ENCODE measurements at places on chromosomes 16 and 17.

DNA sequence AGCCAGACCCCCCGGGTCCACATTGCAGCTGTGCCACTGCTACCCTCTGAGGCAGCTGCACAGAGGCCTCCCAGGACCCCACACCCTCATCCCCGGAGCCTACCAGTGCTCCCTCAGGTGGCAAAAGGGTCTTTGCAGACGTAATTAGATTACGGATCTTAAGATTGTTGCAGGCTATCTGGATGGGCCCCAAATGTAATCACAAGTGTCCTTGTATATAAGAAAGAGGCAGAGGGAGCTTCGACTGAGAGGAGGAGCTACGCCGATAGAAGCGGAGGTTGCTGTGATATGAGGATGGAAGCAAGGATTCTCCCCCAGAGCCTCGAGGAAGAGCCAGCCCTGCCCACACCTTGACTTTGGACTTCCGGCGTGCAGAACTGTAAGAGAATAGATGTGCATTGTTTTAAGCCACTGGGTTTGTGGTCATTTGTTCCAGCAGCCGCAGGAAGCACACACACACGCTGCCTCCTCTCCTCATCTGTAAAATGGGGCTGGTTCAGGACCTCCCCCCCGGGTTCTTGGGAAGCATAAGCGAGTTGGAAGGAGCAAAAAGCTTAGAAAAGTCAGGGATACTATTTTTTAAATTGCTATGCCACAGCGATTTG, 10.5 kb upstream of the RAI1 start:
- no peak for DNase-seq

DNA sequence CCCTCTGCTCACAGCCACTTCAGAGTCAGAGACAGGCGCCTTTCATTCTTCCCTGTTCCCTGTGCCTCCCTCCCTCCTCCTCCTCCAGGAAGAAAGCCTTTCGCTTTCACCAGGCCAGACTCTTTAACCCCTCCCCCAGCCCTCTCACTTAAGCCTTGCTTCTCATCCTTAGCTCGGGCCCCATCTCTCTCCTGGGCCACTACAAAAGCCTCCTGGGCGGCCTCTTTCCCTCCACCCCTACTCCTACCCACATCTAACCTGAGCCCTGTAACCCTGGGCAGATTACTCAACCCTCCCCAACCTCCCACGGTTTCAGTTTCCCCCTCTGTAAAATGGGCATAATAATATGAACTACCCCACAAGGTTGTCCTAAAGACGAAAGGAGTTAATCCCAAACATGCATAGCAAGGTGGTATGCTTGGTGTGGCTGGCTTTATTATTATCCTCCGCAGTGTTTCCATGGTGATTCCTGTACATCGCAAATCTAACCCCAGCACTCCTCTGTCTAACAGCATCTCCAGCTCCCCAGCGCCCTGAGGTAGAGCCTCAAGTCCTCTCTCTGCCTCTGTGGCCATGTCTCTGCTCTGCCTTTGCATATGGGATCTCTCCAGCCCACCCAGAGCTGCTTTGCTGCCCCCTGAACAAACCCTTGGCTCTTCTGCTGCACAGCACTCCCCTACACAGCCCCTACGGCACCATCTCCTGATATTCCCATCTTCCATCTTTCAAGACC, 17.7 kb downstream of the PIMREG start:
- DNase-seq, result no peak

DNA sequence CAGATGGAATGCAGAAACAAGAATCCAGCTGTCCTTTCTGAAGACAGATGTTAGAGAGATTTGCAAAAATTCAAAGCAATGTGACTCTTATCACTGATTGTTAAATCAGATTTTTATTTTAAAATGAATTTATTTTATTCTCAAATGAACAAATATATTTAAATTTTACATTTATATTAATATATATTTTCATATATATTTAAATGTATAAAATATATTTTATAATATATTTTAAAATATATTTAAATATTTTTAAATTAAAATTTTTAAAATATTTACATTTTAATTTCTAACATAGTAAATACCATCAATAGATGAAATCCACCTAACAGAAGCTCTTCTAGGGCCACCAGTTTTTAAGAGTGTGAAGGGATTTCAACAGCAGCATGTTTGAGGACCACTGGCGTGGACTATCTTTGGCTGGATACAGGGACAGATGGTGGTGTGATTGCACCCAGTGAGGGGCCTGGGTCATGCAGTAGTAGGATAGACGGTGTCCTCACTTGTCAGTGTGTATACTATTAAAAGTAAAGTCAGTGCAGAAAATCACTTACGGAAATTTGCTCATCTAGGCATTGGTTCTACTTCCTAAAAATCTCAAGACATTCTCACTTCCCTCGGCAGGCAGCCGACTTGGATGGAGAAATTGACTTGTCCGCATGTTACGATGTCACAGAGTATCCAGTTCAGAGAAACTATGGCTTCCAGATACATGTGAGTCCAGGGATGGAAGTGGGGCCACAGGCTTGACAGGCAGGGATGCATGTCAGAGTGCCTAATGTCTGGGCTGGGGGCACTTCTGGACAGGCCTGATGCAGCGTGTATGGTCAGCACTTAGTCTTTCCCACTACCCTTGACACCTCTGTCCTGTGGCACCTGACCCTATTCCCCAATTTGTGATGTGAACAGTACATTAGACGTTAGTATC, 56.3 kb downstream of the PLD6 start:
- DNase-seq, result no peak

- DNase-seq, result no peak
Observed at GRCh38 chr17:81683208-81683583, 401 bp downstream of the ARL16 start.

GRCh38 chr17:1512351-1512750, 4.1 kb downstream of the INPP5K start:
- no peak for DNase-seq

GRCh38 chr16:51839727-51840462, 688.8 kb upstream of the SALL1 start:
- DNase-seq, result no peak

DNA sequence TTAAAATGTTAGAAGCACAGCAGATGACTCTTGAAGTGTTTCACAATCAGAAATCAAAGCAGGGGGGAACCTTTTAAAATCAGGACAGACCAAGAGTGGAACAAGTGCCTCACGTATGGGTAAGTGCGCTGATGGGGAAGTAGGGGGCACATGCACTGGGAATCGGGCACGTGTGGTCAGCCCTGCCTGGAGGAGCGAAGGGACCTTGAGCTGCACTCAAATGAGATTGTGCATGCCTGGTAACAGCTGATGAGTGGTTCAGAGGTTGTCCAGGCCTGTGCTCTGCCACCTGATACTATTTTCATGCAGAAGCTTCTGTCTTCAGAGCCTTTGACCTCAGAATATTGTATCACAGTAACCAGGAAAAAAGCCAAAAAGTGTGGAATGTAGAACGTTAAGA, 13.7 kb upstream of the XYLT2 start:
- no peak for DNase-seq

- no peak for DNase-seq
Observed at GRCh38 chr17:58330997-58331814, 2.6 kb upstream of the TSPOAP1 start.

- DNase-seq, result peak; percentile 57
Observed at GRCh38 chr16:83899272-83899897, 470 bp downstream of the MLYCD start.

DNA sequence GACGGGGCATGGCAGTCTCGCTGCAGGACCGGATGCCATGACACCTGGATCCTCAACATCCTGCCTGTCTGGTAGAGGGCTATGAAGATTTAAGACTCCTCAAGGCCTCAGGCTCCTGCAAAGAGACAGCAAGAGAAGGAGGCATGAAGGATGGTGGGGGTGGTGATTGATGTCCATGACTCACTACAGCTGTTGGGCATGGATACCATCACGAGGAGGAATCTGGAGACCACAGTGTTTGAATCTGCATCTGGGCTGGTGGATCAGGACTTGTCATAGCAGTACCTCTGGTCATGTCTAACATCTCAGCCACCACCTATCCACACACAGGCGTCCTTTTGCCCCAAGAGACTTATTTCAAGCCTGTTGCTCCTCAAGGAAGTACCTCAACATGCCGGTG, 50.2 kb upstream of the WSCD1 start:
- no peak for DNase-seq

DNA sequence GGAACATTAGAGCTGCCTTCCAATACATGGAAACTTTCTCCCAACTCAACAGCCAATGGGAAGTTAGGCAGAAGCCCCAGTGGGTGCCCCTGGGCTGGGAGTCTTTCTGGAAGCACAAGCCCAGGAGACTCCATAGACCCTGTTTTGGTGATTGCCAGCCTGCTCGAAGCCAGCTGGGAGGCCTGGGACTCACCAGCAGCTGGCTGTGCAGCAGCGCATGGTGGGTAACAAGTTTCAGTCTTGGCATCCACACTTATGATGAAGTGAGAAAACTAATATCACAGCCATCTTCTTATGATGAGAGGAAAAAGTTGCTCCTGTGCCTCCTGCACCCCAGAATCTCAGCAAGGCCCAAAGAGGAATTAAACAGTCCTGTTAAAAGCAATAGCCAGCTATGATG, 522.5 kb upstream of the CDH5 start:
- no peak for DNase-seq

DNA sequence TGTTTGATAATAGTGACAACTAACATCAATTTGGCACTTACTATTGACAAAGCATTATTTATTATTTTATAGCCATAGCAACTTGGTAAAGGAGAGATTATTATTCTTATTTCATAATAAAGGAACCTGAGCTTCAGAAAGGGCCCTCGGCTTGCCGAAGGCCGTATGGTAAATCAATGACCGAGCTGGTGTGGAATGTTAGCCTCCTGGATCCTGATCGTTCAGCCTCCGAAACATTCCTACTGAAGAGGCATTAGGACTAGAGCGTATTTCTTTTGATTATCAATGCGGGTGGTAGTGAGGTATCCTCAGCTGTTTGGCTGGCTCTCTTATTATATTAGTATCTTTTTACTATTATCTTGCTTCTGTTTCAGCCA, 199.3 kb upstream of the TBX2 start:
- no peak for DNase-seq

DNA sequence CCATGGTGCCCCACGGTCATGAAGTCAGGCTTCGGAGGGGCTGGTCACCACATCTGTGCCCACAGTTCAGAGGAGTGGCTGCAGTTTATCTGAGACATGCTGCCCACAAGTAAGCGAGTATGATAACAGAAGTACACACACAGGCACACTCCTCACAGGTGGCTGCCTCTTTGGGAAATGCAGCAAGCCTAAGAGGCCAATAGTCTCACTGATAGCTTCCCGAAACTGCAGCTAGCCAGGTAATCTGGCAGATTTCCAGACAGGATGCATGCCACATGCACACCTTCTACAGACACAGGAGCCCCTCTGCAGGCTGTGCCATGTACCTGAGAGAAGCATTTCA, 12.6 kb upstream of the GFOD2 start:
- DNase-seq, result no peak

- DNase-seq, result no peak
Observed at GRCh38 chr17:18039535-18040260, 490 bp downstream of the GID4 start.

DNA sequence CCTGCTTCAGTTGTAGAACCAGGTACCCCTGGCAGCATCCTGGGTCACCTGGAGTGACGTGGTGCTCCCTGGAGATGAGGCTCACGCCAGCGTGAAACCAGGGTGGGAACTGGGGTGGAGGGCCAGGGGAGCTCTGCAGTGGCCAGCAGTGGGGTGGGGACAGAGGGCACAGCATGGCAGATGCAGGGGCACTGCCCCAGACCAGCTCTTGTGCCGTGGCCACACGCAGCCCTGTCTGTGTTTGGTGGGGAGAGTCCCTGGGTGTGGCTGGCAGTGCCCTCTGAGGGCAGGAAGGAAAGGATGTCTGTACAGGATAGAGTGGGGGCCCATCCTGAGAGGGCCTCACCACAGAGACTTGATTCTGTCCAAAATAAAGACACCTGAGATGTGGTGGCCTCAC, 24.5 kb downstream of the ZNF750 start:
- no peak for DNase-seq

GRCh38 chr17:7167832-7168231, 11.3 kb downstream of the ASGR1 start:
- no peak for DNase-seq
